IMR-90 (cell line): ENCODE measurements at places on chromosomes 11 and 22.
A peak's percentile ranks its signal among the peaks of the same experiment; 100 is the strongest.

DNA sequence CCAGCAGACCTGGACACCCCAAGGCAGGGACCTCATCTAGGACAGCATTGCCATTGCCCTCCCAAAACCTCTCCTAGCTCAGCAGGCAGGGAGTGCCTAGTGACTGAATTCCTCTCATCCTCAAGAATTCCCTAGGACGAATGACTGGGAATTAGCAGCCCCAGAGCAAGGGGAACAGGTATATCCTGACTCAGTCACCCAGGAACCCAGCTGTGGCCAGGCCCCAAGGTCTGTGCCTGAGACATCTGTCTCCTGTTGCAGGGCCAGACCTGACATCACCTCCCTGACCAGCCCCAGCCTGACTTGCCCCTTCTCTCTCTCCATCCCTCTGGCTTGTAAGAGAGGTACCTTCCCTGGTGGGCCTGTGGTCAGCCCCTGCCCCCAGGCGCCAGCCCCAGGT lies 39.0 kb upstream of the SUSD2 start:
- no peak for DNase-seq

DNA sequence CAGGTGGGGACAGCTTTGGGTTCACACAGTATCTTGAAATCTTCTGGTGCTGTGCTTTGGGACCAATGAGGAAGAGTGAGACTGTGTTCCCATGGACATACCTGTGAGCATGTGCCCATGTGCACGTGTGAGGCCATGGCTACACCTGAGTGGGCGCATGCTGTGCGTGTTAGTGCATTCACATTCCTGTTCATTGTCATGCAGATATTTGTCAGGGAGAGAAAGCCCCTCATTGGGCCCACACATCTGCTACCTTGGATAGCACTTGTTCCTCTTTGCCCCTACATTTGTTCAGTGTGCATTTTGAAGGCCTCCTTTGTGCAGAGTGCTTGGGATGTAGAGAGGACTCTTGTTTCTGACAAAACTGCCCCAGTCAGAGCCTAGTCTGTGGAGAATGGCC lies 154.3 kb upstream of the E2F8 start:
- DNase-seq, result no peak

DNA sequence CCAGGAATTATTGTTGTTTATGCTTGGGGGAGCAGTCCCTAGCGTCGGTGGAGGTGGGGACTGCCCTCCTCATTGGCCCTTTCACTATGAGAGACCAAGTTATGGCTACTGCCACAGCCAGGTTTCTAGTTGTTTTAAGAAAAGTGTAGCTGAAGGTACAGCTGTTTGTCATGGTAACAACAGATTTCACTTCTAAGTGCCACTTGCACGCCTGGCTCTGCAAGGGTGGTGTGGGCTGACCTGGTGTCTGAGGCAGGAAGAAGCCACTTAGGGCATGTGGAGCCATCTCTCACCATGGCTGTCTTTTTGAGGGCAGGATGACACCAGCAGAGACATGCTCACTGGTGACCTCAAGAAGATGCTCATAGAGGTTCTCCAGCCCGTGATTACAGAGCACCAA lies 46.3 kb upstream of the MPEG1 start:
- no peak for DNase-seq

GRCh38 chr11:134906356-134906955 lies 494.4 kb upstream of the B3GAT1 start:
- DNase-seq, result no peak

DNA sequence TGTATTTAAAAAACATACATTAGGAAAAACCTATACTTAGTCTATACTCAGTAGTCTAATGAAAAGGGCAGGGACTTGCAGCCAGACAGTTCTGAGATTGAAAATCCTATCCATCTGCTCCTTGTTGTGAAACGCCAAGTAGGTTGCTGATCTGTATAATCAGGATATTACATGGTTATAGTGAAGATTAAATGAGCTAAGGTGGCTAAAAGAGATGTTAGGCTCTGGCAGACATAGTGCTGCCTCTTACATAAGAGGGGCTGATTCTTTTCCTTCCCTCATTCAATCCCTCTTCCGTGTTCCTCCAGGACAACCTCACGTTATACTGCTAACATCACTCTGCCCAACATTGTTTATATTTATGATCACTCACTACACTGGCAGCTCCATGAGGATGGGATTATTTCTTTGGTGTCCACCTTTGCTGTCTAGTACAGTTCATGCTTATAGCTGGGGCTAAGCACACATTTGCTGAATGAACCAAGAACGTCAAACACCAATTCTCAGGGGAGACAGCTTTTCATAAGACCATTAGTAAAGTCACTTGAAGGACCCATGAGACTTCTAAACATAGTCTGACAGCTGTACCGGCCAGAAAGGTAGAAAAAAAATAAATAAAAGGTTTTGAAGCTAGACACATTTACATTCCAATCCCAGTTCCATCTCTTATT lies 46.3 kb downstream of the GAB2 start:
- no peak for DNase-seq

DNA sequence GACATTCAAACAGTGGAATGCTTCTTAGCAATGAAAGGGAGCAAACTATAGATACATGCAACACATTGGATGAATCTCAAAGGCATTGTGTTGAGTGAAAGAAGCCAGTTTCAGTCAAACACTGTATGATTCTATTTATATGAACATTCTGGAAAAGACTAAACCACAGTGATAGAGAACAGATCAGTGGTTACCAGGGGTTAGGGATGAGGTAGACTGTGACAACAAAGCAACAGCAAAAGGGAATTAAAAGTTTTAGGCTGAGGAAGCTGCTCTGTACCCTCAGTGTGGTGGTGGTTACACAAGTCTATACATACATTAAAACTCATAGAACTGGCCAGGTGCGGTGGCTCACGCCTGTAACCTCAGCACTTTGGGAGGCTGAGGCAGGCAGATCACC lies 23.0 kb downstream of the FDX1 start:
- no peak for DNase-seq

- peak; percentile 9 for DNase-seq
Measured at GRCh38 chr11:129167315-129167714, 24.8 kb downstream of the ARHGAP32 start.
